GF-D8 (cell line): ENCODE measurements at places on chromosomes 12 and 14.

DNA sequence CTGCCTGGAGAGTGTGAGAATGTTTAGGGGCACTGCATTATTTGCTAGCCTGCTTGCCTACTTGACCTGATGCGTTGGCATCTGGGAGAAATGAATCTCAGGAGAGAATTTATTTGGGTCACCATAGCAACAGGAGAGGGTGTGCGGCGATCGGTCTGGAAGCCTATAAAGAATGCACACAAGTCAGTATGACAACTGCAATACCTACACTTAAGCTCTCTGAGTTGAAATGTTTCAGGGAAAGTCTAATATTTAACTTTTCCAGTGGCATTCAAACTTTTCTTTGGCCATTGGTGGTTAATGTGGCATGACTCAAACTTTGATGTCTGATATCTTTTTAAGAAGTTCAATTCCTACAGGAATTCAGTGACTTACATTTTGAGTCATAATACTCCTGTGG lies 205.1 kb downstream of the NEDD1 start:
- DNase-seq, result no peak

- no peak for DNase-seq
Observed at GRCh38 chr14:105841022-105842009, 314.9 kb downstream of the TMEM121 start.

DNA sequence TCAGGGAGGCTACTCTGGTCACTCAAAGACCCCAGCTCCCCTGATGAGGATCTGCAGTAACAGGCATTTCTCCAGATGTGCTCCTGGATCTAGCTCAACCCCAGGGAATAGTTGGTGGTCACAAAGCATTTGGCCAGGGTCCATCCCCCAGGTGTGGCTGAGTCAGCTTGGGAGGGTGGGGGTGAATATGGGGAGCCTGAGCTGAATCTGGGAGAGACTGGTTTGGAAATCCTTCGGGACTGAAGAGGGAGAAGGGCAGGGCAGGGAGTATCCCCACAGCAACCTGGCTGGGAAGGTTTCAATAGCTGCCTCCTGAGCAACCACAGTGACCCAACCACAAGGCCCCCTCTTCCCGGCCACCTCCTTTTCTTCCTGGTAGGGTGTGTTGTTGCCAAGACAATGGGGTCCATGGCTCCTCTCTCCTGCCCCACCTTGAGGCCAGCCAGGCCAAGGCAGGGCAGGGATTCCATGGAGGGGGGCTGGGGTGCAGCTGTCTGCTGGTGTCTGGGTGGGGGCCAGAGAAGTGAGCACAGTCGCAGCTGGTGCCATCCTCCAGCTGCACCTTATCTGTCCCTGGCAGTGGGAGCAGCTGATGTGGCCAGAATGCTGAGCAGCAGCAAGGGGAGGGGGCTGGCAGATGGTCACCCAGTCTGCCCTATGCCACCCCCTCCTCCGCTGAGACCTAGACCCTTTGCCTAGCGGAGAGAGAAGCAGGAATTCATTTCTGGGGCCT lies 5.5 kb downstream of the ASIC1 start:
- no peak for DNase-seq

- DNase-seq, result no peak
Observed at GRCh38 chr12:68163560-68164081, 4.1 kb upstream of the IFNG start.

DNA sequence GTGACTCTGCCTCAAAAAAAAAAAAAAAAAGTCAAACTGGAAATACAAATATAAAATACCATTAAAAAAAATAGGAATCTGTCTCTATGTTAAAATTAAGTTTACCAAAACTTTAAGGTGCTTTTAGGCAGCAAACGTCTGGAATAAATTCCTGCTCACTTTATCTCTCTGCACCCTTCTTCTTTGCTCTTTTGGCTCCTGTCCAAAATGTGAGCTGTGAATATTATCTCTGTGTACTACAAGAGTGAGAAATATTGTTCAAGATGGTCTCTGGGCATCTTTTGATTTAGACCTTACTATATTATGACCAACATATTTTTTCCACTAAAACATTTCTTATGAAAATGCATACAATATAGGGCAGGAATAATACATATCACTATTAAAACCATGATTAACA lies 63.7 kb downstream of the PUS7L start:
- no peak for DNase-seq

DNA sequence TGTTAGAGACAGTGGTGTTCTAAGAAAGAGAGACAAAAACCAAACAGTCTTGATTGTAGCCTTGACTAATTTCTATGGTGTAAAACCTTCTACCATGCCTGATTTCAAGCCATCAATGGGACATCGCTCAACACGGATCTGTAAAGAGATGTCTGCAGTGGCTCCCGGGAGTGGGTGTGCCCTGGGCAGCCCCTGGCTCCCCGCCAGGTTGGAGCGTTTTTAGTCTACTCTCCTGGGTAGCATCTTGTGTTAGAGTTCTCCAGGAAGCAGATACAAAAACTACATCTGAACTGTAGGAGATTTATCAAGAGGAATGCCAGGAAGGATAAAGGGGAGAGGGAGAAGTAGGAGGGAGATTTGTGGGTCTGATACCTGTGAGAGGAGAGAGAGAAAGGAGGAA lies 1212.9 kb downstream of the BCL11B start:
- DNase-seq, result no peak

- no peak for DNase-seq
Observed at GRCh38 chr12:53857666-53858065, 81.0 kb upstream of the HOXC13 start.

DNA sequence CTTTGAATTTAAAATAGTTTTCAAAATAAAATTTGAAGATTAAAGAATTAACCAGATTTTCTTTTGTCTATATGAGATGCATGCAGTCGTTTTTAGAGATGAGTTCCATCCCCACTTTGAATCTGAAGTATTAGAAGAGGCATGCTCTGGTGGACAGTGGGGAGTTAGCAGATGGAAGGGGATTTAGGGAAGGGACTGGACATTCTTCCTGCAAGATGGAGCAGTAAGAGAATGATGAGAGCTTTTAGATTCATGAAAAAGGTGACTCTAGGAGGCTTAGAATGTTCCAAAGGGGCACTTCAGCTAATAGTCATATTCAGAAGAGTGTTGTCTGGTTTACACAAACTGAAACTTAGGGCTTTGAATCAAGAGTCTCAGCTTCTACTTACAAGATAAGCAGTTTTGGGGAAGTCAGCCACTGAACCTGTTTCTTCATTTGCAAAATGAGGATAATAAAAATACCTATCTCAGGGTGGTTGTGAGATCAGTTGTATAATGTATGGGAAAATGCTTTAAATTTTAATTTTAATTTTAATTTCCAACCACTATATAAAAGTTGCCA lies 3.7 kb downstream of the ZBTB1 start:
- no peak for DNase-seq
